ENCODE measurements at places on chromosomes 3 and 15.

DNA sequence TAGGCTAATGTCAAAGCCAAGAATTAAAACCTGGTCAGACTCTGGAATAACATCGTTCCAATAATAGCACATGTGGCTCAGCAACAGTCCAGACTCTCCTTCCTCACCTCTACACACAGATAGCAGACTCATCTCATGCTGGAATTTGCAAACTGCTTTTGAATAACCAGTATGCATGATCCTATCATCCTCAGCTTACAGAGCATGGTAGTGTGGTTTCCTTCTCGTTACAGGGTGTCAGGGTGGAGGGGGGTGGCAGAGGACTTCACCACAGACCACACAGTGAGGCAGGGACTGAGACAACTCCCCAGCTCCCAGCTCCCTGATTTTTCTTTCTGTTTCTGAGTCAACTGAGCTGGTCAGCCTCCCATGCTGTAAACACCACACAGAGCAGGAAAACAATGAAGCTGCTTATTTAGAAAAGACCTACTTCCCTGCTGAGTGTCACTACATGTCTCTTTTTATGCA, 101.6 kb downstream of the RPL22L1 start:
- ATAC-seq: peak; percentile 47

DNA sequence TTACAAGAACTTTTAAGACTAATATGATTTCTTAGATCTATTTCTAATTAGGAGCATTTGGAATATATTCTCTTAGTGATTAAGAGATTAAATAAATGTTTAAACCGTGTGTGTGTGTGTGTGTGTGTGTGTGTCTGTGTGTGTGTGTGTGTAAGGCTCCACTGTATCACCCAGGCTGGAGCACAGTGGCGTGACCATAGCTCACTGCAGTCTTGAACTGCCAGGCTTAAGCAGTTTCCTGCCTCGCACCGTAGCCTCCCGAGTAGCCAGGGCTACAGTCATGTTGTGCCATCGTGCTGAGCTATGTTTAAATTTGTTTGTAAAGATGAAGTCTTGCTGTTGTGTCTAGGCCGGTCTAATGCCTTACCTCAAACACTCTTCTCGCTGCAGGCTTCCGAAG, 109.4 kb downstream of the KLHL25 start:
- no peak for ATAC-seq

- no peak for ATAC-seq
These were observed 2.8 kb downstream of the BTLA start for GRCh38 chr3:112496366-112497067.

GRCh38 chr3:45984331-45985312, 11.0 kb downstream of the FYCO1 start:
- no peak for ATAC-seq

- no peak for ATAC-seq
These were observed 149.8 kb upstream of the BNIP2 start for GRCh38 chr15:59838900-59839299.
